T follicular helper cell (primary cell): ENCODE measurements at places on chromosomes 4 and X.

GRCh38 chr4:159608436-159608835 lies 505.6 kb downstream of the RAPGEF2 start:
- DNase-seq, result no peak

DNA sequence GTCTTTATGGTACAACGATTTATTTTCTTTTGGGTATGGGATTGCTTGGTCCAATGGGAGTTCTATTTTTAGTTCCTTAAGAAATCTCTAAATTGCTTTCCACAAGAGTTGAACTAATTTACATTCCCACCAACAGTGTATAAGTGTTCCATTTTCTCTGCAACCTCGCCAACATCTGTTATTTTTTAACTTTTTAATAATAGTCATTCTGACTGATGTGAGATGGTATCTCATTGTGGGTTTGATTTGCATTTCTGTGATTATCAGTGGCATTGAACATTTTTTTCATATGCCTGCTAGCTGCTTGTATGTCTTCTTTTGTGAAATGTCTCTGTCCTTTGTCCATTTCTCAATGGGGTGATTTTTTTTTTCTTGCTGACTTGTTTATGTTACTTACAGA lies 42.8 kb downstream of the UCHL1 start:
- DNase-seq, result no peak

DNA sequence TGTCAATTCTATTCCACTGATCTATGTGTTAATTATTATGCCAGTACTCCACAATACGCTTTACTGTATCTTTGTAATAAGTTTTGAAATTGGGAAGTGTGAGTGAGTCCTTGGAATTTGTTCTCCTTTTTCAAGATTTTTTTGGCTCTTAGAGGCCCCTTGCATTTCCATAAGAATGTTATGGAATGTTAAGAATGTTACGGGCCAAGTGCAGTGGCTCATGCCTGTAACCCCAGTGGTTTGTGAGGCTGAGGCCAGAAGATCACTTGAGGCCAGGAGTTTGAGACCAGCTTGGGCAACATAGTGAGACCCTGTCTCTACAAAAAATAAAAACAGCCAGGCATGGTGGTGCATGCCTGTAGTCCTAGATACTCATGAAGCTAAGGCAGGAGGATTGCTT lies 167.6 kb upstream of the CXorf66 start:
- DNase-seq, result no peak

- no peak for DNase-seq
Measured at GRCh38 chr4:23856630-23857029, 33.2 kb downstream of the PPARGC1A start.

DNA sequence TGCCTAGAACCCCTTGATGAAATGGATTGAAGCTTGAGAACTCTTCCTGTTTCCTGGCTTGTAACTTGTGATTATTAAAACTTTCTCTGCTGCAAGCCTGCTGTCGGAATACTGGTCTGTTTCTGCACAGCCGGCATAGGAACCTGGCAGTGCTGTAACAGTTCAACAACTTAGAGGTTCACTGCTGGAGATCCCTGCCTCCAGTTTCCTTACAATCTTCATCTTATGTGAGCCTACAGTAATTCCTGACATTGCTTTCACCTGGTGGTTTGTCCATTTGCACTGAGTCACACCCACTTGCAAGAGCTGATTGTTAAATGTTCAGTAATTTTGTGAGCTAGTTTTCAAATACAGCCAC lies 1.3 kb upstream of the SEPSECS start:
- no peak for DNase-seq

DNA sequence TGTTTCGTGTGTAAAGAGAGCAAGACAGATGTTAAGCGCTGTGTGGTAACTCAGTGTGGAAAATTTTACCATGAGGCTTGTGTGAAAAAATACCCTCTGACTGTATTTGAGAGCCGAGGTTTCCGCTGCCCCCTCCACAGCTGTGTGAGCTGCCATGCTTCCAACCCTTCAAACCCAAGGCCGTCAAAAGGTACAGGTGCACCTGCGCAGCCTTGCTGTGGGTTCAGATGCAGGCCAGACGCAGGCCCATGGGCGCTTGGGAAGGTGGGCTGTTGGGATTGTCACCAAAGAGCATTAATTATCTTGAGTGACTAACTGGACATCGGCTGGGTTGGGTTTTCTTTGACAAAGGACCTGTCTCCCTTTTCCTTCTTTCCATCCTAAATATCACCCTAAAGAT lies 55.4 kb downstream of the NELFA start:
- no peak for DNase-seq

DNA sequence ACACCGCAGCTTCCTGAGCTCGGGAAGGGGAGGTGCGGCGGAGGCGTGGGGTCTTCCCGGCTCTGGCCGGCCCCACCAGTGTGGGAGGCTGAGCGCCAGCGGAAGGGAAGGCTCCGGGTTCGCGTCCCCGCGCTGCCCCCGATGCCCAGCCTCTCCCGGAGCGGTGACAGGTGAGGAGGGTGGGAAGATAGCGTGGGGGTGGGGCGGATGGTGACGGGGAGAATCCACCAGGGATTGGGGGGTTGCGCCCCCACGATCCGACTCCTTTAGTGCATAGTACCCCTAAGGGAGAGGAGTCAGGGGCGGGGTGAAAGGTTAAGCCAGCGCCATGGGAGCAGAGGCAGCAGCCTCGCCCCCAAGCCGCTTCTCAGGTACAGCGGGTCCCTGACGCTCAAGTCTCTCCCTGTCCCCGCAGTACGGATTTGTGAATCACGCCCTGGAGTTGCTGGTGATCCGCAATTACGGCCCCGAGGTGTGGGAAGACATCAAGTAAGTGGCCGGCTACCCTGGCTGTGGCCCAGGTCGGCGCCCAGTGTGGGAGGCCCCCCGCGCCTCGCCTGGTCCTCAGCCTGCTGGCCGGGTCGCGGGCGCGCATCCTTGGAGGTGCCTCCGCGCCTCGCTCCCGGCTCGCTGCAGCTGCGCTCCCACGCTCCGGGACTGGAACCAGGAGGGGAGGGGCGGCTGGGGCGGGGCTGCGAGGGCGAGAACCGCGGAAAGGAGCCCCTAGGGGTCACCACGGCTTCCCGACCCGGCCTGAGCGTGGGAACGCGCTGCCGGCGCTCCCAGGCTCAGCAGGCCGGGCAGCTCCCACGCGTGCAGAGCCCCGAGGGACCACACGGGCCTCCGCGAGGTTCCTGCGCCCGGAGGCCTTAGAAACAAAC lies 791 bp downstream of the GUCY1B1 start:
- DNase-seq, result no peak

- DNase-seq, result no peak
Measured at GRCh38 chr4:145480257-145480656, 1.4 kb upstream of the SMAD1 start.

DNA sequence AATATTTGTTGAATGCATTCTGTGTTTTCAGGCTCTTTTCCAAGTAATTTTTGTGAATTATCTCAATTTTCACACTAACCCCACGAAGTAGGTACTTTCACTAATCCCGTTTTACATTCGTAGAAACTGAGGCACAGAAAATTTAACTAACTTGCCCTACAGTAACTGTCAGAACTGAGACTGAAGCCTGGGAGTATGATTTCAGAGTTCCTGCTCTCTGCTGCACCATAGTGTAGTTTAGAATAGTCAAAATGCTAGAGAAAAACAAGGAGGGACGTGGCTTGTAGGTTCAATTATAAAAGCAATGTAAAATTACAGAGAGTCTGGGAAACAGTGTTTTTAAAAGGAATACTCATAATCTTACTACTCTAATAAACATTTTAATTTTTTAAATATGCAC lies 2.2 kb downstream of the CLCN3 start:
- DNase-seq, result no peak

- no peak for DNase-seq
Measured at GRCh38 chr4:23567338-23567737, 322.5 kb downstream of the PPARGC1A start.

DNA sequence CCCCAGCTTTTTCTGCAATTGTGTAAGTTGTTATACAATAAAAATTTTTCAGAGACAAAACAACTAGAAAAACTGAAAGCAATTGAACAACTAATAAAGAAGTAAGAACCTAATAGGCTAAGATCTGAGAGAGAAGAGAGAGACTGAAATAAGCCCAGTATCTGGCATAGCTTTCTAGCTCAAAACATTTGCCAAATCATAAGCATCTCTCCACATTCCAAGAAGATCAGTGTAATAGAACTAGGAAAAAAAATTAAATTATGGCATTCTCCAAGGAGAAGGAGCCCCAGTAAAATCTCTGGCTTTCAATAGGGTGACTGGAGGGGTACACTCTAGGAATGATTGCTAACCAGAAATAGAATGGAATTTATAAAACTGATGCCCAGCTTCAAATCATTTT lies 19.0 kb upstream of the PPP3CA start:
- DNase-seq, result no peak

DNA sequence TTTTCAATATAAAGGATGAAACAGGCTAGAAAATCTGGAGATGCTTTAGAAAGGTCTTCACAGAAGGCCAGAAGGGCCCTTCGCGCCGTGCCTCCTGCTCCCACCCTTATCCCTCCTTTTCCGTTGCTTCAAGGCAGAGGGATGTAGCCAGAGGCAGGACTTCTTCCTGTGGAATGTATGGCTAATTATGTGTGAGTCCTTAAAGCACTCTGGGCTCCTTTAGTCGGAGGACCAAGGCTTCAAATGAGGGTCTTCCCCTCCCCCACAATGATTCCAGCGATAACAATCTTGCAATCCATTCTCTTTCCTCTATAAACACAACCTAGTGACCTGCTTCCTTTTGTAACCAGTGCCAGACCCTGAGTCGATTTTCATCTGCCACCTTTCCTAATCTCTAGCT lies 103.5 kb downstream of the GPC3 start:
- no peak for DNase-seq

- DNase-seq, result no peak
Measured at GRCh38 chr4:98521486-98521885, 136.9 kb downstream of the TSPAN5 start.

DNA sequence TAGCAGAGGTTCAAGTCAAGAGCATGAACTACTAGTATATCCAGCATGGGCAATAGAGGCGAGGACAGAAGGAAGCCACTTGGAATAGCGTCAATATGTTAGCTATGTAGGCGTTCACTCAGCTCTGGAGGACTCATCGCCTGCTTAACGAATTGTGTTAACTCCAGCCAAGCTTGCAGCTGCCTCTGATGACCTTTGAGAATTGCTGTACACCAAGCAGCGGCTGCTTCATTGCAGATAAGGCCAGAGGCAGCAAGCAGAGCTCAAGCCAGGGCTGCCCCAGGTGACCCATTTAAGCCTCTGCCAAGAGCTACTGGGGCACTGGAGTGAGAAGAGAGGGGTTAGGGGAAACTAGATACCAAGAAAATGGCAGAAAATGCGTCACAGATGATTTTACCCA lies 160.2 kb upstream of the IGFBP7 start:
- DNase-seq, result no peak
